ENCODE measurements at places on chromosomes 2 and 18.
A peak's percentile ranks its signal among the peaks of the same experiment; 100 is the strongest.

- DNase-seq: peak; percentile 24
These were observed 236.8 kb downstream of the SATB2 start for GRCh38 chr2:199220920-199221319.

DNA sequence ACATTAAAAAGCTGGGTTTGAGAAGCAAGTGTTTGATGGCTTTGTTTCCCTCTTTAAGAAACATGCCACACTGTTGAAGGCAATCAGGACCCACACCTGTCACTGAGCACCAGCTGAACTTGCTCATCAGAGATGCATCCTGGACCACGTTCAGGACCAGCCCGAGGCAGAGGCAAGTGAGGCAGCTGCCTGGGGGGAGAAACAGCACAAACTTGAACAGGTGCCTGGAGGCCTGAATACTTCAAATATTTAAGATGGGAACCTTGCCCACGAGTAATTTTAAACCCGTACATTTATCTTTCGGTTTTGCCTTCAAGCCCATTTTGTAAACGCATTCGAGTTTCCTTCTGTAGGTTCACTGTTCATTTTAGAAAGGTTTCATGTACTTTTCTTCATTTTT is 421.3 kb downstream of the NYAP2 start:
- no peak for DNase-seq

GRCh38 chr2:25375371-25375988 is 33.8 kb upstream of the DNMT3A start:
- no peak for DNase-seq

- no peak for DNase-seq
These were observed 56.4 kb upstream of the VRK2 start for GRCh38 chr2:57990118-57990725.

- no peak for DNase-seq
These were observed 481.6 kb upstream of the MYT1L start for GRCh38 chr2:2812648-2813047.

DNA sequence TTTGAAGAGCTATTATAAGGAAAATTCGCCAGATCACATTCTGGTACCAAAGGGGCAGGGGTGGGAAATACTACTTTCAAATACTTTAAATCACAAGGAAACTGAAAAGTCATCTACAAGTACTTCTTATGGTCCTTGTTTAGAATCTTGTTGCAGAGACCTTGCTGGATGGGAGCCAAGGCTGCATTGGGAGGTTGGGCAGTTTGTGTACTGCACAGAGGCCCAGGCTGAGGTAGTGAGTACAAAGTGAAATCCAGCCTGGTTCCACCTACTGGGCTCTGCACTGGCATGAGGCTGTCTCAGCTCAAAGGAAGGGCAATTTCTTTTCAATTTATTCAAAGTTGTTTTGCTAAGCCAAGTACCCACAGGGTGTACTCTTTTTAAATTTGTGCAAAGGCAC is 140.3 kb upstream of the DLX2 start:
- DNase-seq: no peak

GRCh38 chr2:96531872-96532505 is 4.6 kb upstream of the ARID5A start:
- peak; percentile 100 for DNase-seq

DNA sequence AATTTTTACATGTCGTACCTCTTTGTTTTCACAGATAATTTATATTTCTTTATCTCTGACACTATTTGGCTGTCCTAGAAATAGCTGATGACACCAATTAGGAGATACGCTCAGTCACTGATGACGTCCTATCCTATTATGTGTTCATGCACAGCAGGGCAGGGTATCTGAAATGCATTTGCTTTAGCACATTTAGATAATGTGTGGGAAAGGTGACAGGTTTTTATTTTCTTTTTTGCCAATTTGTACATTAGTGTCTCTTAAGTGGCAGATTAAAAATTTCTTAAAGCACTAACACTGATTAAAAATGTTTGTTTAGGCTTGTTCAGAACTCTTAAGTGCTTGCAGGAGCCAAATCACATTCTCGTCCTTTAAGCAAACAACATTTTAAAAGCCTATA is 39.7 kb downstream of the CDC42EP3 start:
- no peak for DNase-seq

DNA sequence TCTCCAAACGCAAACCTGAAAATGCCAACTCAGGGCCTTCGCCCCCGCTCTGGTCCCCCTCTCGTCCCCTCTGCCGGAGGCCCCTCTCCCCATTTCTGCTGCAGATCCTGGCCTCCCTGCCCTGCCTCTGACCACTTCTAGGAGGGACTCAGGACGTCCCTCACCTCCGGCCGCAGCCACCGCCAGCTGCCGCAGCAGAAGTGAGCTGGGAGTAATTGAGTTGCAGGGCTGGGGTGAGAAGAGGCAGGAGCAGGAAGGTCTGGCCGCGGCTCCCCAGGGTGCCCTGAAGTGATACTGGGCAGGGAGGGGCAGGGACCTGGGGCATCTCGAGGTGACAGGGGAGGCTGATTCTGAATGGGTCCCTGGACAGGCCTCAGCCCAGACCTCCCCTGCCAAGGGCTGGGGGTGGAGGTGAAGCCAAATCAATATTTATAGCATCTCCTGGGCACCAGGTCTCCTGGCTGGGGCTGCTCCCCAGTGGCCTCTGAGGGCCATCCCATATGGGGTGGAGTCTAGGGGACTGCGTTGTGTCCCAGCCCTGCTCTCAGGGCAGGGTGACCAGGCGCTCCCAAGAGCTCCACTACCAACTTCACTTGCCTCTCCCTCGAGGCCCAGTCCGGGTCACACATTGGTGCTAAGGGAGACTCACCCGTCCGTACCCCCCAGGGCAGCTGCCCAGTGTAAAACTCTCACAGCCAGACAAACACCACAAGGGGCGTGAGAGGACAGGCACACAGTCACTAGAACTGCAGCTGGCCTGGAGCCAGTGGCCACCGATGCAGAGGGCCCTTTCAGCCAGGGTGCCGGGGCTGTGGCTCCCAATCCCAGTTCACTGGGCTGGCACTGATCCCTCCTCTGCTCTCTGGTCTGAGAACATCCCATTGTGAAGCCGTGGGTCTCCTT is 33.0 kb downstream of the KCNIP3 start:
- DNase-seq: no peak

DNA sequence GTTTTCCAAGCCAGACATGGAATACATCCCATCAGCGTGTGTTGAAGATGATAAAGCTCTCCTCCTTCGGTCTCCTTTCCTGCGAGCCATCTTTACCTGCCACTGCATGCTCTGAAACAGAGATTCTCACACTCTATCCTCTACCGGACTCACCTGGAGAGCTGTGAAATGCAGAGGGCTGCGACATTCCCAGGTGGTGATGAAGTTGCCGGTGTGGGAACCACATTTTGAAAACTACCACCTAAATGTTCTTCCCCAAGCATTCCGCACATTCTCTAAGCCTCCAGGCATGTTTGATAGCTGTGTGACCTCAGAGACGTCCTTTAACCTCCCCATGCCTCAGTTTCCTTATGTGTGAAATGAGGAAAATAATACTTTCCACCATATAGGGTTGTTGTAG is 226.2 kb upstream of the RAB6C start:
- no peak for DNase-seq
